ENCODE measurements at places on chromosomes 5 and 9. TPM values are rescaled to one million over a fixed set of nuclear protein-coding genes. Genes with fewer than 3 reads are reported as not detected.
A peak's percentile ranks its signal among the peaks of the same experiment; 100 is the strongest.

PLPP7 gene
- total RNA-seq = 1.7 TPM

STPG3 gene
- not detected for total RNA-seq

PRR7 gene
- total RNA-seq = 50.5 TPM

RMI1 gene
- total RNA-seq = 4.7 TPM

WWC1 gene
- 98.5 TPM for total RNA-seq

PRLR gene
- total RNA-seq = not detected

GRCh38 chr9:38138276-38138675 lies 69.2 kb upstream of the SHB start:
- no peak for DNase-seq

DNA sequence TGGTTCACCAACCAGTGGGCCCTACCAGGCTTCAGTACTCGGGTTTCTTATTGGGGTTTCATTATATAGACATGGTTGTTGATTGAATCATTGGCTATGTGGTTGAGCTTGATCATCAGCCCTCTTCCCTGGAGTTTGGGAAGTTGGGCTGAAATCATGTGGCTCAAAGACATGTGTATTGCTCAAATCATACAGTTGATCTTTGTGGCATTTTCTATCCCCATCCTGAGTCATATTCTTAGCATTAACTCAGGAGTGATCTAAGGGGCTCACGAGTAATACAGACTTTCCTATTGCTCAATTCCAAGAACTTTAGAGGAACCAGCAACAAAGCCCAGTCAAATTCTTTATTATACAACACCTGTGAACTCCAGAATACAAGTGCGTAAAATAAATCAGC lies 66.2 kb downstream of the SMC5 start:
- no peak for DNase-seq

DNA sequence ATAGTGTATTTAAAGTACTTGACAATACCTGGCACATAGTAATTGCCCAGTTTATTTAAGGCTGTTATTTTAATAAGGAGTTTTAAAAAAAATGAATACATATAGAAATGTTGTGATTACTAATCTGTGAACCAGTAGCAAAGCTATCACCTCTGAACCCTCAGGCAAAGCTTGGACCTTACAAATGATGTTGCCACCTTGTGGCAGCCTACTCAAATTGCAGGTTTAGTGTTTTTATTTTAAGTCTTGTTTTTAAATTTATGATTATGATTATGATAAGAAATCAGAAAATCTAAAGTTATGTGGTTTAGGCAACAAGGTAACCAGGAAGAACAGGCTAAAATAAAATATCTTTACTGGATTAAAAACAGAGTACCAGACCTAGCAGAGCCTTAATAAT lies 35.8 kb downstream of the PPARGC1B start:
- DNase-seq = no peak

GRCh38 chr5:175576096-175576495 lies 81.8 kb upstream of the HRH2 start:
- DNase-seq = no peak

GRCh38 chr5:94847019-94847418 lies 228.6 kb downstream of the SLF1 start:
- no peak for DNase-seq

GRCh38 chr9:38118862-38119438 lies 49.9 kb upstream of the SHB start:
- DNase-seq = no peak

DNA sequence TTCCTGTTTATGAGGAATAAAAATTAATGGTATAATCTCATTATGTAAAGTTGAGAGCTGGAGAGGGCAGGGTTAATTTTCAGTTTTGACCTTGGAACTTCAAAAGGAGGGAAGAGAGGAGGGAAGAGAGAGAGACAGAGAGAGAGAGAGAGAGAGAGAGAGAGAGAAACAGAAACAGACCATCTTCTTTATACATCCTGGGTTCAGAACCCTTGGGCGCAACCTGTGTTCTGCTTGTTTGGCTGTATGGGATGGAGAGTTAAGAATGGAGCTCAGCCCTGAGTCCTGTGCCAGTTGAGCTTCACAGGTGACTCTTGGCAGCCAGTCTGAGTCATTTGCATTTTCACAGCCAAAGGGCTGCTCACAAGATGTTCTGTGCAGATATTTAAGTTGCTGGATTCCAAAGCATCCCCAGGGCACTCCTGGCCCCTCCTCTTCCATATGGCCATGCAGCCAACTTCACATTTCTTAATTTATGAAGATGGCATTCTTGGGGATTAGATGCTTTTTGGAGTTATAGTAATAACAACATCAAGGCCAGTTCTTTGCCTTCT lies 143.5 kb downstream of the CARTPT start:
- no peak for DNase-seq

DNA sequence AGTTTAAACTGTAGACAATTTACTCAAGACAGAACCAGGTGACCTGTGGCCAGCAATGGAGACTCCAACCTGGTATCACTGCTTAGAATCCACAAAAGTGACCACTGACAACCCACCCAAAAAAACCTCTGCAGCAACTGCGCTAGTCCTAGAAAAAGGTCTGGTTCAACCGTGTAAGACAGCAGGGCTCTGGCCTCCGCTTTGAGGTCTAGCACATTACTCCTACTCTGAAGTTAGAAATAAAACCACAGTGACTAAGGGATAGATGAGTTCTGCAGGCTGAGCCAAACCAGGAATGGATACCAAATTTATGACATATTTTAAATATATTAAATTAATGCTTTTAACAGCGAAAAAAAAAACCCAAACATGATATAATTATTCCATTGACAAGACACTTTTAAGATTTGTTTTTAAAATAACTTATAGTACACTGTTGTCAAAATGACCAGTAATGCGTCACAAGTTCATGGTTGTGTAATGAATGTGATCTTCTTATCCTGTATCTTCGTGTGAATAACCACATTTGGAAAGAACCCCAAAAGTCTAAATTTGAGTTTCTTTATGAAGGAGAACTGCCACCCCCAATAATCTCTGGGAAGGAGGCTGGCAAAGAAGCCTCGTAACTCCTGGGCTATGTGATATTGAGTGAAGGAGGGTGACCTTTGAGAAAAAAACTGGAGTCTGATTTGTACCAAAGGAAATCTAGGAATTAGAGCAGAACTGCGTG lies 101.9 kb upstream of the SLC44A1 start:
- no peak for DNase-seq

DNA sequence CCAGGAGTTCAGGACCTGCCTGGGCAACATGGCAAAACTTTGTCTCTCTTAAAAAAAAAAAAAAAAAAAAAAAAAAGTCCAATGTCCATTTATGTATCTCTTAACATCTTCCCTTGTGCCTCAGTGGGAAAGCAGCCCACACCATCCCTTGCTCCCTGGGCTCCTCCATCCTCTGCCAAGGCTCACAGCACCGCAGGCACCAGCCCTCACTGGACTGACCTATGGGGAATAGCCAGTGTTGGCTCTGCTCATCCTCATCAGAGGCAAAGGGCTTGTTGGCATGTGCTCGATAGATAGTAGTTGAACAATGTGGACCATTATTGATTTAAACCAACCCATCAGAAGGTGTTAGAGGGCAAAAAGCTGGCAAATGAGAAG lies 61.8 kb upstream of the LRRTM2 start:
- DNase-seq = no peak

GRCh38 chr5:147756566-147756965 lies 26.0 kb downstream of the JAKMIP2 start:
- no peak for DNase-seq

DNA sequence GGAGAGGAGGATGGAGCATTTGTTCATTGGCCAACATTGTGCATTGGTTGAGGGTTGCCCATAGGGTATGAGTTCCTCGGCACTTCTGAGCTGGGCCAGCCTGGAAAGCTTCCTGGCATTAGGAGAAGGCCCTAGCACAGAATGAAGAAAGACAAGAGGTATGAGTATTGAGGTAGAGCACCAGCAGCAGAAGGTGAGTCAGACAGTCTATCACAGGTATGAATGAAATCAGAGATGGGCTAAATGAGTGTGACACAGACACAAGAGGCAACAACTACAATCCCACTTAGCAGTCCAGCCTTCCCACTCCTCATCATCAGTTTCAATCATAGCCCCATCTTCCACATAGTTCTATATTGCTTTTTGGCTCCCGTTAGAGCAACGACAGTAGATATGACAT lies 25.4 kb upstream of the TGFBR1 start:
- DNase-seq = no peak

GRCh38 chr9:134842321-134842720 lies 38.3 kb upstream of the FCN2 start:
- no peak for DNase-seq

DNA sequence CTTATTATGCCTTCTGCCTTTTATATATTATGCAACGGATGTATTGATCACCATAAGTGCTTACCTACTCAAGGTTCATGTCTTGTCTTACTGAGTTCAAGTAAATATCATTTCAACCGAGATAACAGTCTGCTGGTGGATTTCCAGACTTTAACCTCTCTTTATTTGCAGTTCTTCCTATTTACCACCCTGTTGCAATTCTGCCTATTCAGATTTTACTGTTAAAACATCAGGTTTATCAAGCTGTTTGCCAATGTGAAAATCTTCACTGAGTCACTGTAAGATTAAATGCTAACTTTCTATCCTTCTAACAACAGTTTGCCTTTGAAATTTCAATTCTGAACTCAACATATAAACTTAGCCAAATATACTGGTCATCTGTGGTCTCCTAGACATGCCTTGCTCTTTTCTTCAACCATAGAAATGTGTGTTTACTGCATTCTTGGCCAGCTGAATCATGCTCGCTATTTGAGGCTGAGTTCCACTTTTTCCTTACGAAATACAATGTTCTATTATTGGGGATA lies 471.7 kb upstream of the RORB start:
- DNase-seq = peak; percentile 0

DNA sequence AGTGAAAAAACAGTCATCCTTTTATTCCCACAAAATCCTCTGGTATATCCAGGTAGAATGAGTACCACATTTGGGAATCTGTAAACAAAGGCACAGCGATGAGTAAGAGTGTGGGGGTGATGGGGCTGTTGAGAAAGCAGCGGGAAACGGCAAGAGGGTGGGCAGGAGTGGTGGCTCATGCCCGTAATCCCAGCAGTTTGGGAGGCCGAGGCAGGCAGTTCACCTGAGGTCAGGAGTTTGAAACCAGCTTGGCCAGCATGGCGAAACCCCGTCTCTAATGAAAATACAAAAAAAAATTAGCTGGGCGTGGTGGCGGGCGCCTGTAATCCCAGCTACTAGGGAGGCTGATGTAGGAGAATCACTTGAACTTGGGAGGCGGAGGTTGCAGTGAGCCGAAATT lies 43.1 kb downstream of the KLF4 start:
- no peak for DNase-seq

DNA sequence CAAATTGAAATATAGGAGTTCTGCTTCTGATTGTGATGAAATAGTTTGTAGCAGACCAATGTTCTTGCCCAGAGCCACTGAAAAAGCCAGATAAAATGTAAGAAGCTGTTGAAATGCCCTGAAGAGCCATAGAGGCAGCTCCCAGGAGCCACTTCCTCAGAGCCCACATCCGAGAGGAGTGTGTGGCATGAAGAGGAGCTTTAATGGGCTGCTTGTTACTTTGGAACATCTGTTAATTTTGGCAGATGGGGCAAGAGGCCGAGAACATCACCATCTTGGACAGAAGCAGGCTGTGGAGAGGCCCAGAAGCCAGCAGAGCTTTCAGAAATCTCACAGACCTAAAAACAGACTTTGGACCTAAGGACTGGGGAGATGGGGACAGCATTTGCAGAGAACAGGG lies 370.8 kb downstream of the GADD45G start:
- DNase-seq = no peak

- DNase-seq = no peak
Observed at GRCh38 chr5:76983468-76983867, 30.6 kb downstream of the CRHBP start.

All from Caki2 (cell line).